WTC11 (cell line): ENCODE measurements at places on chromosomes 2 and 18.

DNA sequence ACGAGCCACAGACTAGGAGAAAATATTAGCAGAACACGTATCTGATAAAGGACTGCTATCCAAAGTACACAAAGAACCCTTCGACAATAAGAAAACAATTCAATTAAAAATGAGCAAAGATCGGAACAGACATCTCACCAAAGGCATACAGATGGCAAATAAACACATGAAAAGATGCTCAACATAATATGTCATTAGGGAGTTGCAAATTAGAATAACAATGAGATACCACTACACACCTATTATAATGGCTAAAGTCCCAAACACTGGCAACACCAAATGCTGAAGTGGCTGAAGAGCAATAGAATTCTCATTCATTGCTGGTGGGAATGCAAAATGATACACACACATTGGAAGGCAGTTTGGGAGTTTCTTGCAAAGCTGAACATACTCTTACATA is 33.1 kb downstream of the SERTAD2 start:
- DNase-seq = no peak

- no peak for DNase-seq
Observed at GRCh38 chr2:120653046-120653445, 82.6 kb upstream of the GLI2 start.

DNA sequence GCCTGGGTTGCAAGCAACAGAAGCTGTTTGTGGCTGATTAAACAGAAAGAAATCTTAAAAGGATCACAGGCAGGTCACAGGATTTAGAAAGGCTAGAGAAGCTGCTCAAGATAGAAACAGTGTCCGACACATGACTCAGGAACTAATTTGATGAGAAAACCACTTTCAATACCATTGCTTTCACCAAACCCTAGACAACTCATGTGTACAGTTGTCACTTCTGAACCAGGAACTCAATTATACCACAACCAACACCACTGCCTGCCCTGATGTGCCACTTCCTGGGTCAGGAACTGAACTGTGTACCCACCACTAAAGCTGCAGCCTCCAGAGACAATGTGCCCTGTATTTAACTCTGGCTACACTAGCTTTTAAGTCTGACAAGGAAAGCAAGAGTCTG is 56.0 kb downstream of the TMEM247 start:
- DNase-seq = no peak

- no peak for DNase-seq
Observed at GRCh38 chr18:80143881-80144280, 34.8 kb downstream of the ADNP2 start.

DNA sequence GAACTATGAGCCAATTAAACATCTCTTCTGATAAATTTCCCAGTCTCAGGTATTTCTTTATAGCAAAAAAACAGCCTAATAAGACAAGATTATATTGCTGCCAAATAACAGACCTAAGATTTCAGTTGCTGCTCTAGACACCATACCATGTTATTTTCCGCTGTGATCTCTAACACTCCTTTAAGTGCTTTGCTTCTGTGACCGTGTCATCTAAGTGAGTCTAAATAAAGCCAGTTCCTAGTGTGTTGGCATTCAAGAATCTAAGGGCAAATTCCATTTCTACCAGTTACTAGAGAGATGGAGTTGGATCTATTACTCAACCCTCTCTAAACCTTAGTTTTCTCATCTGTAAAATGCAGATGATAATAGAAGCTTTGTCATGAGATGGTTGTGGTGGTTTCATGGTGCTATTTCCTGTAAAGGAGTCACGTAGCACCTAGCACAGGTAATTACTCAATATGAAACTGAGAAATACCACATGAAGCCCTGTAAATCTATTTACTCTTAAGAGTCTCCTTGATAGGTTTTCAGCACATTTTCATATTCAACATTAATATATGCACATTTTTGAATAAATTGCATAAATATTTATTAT is 40.5 kb downstream of the SPHKAP start:
- no peak for DNase-seq
